Pericardium fibroblast (primary cell): ENCODE measurements at places on chromosomes 2 and 18. TPM values are rescaled to one million over a fixed set of nuclear protein-coding genes. Genes with fewer than 3 reads are reported as not detected.

ZEB2 gene
- total RNA-seq: 31.3 and 37.8 TPM in 2 replicates

USP40 gene
- total RNA-seq: 17.5 and 25.1 TPM in 2 replicates

RESP18 gene
- total RNA-seq: not detected in 2 replicates

UGT1A3 gene
- total RNA-seq: not detected in 2 replicates

GREB1 gene
- total RNA-seq: 0.23 and 0.43 TPM in 2 replicates

GAD1 gene
- total RNA-seq: not detected in 2 replicates

SFTPB gene
- total RNA-seq: not detected in 2 replicates

IMPACT gene
- 17.4 and 27.2 TPM in 2 replicates for total RNA-seq

SOX11 gene
- total RNA-seq: 0.12 and 2.1 TPM in 2 replicates

KCNF1 gene
- not detected in 2 replicates for total RNA-seq

POTEI gene
- total RNA-seq: not detected in 2 replicates

MPP4 gene
- total RNA-seq: 0.93 and 1.1 TPM in 2 replicates

ACMSD gene
- not detected in 2 replicates for total RNA-seq

CCL20 gene
- 0.47 and 2.6 TPM in 2 replicates for total RNA-seq

REG3A gene
- total RNA-seq: not detected in 2 replicates

ABCG8 gene
- total RNA-seq: not detected in 2 replicates

EVX2 gene
- total RNA-seq: 0.09 TPM in 1 of 2 replicates, not detected in the other

NEU4 gene
- total RNA-seq: 0.09 TPM in 1 of 2 replicates, not detected in the other

TANK gene
- 71.0 and 78.5 TPM in 2 replicates for total RNA-seq

HEATR5B gene
- total RNA-seq: 7.5 and 9.2 TPM in 2 replicates

DSC2 gene
- 0.09 and 3.7 TPM in 2 replicates for total RNA-seq

SEH1L gene
- total RNA-seq: 12.5 and 23.9 TPM in 2 replicates

MCEE gene
- total RNA-seq: 12.3 and 13.8 TPM in 2 replicates

SLC9A4 gene
- not detected in 2 replicates for total RNA-seq

NTSR2 gene
- total RNA-seq: not detected in 2 replicates

GAREM1 gene
- 4.4 and 7.4 TPM in 2 replicates for total RNA-seq
